ENCODE measurements at places on chromosomes 2 and 18.

DNA sequence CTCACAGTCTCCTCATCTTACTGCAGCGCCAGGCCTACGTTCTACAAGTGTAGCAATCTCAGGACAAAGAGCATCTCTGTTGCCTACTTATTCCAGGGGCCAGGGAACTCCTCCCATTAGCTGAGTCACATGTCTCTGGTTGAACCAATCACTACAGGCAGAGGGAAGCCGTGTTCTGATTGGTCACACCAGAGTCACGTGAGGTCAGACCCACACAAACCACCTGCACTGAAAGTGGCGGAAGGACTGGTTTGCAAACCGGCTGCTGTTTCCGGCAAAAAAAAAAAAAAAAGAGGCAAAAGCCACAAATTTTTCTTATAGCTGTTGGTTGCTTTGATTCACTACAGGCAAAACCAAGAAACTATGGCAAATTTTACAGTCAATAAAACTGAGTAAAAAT lies 21.9 kb upstream of the USP14 start:
- DNase-seq, result no peak

DNA sequence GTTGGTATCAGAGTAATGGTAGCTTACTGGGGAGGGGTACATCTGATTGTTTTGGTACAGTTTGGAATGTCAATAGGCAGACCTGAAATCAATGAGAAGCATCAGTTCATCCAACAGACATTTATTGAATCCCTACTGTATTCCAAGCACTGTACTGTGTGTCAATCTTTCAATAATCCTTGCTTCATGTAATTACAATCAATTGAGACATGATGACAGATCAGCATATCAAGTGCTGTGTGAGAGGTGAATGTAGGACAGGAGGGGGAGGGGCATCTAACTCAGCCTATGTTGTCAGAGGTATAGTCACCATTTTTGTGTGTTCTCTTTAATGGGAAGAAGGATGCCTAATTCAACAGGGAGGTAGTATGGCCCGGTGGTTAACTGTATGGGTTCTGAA lies 146.9 kb downstream of the SLC4A10 start:
- DNase-seq, result no peak

- DNase-seq, result no peak
These were observed 548.3 kb downstream of the ERBB4 start for GRCh38 chr2:211990335-211990734.

GRCh38 chr18:45565280-45565970 lies 49.9 kb upstream of the SLC14A2 start:
- no peak for DNase-seq

DNA sequence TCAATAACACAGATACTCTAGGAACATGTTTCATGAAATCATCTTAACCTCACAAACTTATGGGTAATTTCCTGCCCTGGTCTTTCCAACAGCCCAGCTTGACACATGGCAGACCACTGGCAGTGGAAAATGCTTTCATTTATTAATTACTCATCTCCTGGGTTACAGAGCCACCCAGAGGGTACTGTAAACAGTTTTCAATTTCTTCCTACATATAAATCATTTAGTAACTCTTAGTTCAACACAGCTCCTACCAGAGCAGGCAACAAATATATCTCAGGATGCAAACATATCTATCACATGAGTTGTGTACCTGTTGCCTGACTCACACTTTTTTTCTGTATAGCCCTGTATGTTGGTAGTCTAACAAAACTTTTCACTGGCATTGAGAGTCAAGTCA lies 99.2 kb upstream of the VRK2 start:
- no peak for DNase-seq

DNA sequence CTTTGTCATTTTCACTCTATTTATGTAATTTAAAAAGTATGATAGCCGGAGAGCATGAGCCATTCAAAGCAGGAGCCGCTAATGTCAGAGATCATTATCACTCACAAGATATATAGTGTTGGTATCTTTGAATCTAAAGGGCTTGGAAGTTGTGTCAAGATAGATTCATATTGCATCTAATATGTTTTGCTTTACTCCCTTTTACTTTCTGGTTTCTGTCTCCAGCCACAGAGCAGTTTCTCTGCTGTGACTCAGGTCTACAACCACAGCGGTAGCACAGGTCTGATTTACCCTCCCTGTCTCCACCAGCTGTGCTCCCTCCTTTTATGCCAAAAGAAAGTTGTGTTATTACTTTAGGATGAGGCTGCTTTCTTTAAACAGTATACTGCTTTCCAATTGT lies 424.0 kb downstream of the ARHGAP15 start:
- DNase-seq, result no peak

DNA sequence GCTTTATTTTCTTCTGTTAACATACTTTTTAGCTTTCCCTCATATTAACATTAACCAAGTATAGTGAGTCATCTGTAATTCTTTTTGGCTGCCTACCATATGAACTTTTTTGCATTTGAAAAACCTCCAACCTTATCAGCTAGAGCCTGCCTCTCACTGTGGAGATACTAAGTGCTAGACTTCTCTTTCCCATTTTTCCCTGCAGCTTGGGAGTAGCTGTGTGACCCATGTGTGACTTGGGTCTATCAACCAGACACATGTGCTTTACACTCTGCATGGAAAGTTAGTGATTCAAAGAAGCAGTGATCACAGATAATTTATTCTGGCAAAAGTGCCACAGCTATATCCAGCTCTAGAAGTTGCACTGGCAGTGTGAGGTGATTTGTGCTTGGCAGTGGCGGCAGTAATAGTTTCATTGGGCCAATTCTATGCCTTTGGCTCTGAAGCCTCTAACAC lies 36.3 kb downstream of the PREPL start:
- DNase-seq, result no peak

DNA sequence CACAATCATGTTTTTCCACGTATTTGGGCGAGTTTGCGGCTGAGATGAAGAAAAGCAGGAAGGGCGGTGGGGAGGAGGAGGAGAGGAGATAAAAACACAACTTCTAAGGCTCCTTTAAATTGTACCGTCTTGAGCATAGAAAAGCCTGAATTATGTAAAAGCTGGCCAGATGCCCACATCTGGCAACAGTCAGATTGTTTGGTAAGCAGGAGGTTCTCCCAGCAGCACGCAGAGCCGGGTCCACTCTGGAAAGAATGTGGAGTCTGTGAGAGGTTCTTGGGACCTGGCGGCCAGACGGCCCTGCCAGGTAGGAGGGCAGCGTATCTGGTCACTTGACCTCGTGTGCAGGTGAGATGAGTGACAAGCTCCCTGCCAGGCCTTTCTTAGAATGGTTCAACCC lies 215.3 kb upstream of the APCDD1 start:
- DNase-seq, result no peak

- no peak for DNase-seq
These were observed 13.9 kb upstream of the MBP start for GRCh38 chr18:77146249-77147080.

GRCh38 chr2:227577555-227577954 lies 21.1 kb upstream of the SCYGR2 start:
- DNase-seq, result no peak
